Stimulated activated CD8-positive, alpha-beta memory T cell treated with anti-CD3 and anti-CD28 coated beads, Interleukin-7, amount 100 ng/mL, for 1 hour (primary cell): ENCODE measurements at places on chromosomes 5 and 9.

DNA sequence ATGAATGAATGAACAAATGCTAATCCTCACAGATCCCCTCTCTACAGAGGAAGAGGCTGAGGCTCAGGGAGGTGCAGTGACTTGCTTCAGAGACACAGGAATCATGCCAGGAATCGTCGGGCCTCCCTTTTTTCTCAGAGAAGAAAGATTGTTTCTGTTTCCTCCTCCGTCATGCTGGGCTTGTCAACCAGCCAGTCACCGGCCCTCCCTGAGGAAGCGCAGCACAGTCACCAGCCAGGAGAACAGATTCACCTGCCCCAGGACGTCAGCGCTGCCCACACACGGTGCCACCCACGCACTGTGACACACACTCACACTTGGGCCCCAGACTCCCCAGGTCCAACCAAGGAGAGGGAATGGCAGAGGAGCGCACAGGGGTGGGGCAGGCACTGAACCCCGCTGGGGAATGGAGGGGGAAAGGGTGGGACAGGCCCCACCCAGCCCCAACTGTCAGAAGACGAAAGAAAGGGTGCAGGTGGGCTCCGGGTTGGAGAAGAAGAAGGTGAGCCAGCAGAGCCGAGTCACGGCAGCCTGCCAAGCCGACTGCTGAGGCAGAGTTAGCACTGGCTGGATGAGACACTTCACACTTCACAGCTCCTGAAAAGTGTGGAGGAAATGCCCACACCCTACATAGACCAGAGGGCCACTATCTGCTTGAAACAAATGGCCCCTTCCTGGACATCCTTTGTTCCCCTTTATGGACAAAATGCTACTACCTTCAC lies 13.8 kb upstream of the ERGIC1 start:
- no peak for DNase-seq

DNA sequence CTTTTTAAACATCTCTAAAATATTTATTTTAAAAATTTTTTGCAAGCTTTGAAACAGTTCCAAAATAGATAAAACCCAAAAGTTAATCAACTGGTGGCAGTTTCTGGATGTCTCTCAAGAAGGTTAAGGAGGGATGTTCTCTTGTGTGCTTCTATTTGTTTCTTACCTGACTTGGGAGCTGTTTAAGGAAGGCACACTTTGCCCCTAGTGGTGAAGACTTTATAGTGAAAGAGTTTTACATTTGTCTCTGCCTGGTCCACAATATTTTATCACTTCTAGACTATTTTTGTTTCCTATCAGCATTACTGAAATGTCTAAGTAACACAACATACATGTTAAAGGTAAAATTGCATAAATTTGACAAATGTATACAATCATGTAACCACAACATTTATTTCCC lies 552.8 kb downstream of the SEMA5A start:
- DNase-seq: no peak

GRCh38 chr5:79436224-79436623 lies 77.7 kb downstream of the HOMER1 start:
- DNase-seq: no peak

DNA sequence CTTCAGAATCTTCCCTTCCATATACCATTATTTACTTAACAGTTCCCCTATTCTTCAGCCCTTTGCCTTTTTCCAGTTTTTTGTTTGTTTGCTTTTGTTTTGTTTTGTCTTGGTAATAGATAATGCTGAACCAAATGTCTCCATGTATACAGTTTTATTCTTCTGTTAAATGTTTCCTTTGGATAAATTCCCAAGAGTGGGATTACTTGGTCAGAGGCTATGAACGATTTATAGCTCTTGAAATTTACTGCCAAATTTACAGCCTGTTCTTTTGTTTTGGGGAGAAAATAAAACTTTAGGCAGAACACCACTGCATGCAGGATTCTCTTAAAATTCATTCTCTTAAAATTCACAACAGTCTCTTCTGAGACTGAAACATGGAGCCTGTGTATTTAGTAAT lies 38.6 kb downstream of the NR4A3 start:
- no peak for DNase-seq

DNA sequence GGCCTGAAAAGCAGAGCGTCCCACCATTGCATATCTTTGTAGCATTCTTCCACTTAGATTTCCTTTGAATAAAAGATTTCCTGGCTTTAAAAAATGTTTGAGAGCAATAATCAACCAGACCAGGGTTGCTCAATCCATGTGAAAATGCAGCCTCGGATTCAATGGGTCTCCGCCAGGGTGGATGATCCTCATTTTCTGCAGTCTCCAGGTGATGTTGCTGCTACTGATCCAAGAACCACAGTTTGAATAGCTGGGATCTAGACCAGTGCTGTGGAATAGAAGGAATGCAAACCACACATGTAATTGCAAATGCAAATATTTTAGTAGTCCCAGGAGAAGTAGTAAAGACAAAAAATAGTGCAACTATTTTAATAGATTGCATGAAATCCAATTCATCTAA lies 317.6 kb downstream of the IRX1 start:
- DNase-seq: no peak
